Forelimb muscle (tissue), 1 donor: ENCODE measurements at places on chromosomes 12 and 14. TPM values are rescaled to one million over a fixed set of nuclear protein-coding genes. Genes with fewer than 3 reads are reported as not detected.

Gene FLRT2
- polyA plus RNA-seq, result 87.7 TPM

Gene KCNH3
- 1.7 TPM for polyA plus RNA-seq

Gene DIO2
- 1.8 TPM for polyA plus RNA-seq

DNA sequence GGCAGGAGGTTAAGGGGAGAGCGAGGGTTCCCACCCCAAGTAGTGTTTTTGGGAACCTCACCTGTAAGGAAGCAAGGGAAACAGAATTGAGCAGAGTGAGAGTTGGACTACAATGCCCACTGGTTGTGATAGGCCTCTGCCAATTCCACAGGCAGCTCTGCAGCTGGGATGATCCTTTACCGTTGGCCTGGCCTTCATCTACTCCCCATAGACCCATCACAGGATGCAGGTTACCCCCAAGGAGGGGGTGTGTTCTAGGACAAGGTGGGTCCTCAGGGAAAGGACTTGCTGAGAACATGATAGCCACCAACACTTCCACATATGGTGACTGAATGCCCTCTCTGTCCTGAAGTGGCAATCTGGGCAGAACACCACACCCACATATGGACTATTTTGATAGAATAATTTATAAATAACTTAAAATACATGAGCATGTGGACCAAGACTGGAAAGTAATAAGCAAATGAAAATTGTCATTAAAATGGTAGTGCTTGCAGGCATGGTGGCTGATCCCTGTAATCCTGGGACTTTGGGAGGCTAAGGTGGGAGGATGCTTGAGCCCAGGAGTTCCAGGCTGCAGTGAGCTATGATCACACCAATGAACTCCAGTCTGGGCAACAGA lies 8.4 kb downstream of the PHLDA1 start:
- no peak for DNase-seq

GRCh38 chr12:64679487-64680001 lies 69.2 kb downstream of the RASSF3 start:
- DNase-seq, result no peak

DNA sequence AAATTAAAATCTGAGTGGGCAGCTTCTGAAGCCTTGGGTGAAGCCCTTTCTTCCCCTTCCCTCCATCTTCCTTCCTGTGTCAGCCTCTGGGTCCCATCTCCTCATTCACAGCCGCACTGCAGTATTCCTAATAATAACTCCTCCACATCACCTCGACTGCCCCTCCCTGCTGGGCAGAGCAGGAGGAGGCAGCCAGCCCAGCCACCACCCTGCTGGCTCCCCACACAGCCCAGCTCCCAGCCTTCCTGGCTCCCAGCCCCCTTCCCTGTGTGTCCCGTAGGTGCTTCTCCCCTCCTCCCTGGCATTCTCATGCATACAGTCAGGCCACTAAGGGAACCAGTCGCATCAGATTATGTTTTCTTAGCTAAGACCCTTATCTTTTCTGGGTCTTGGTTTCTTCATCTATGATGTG lies 3.7 kb downstream of the IFFO1 start:
- DNase-seq, result no peak

DNA sequence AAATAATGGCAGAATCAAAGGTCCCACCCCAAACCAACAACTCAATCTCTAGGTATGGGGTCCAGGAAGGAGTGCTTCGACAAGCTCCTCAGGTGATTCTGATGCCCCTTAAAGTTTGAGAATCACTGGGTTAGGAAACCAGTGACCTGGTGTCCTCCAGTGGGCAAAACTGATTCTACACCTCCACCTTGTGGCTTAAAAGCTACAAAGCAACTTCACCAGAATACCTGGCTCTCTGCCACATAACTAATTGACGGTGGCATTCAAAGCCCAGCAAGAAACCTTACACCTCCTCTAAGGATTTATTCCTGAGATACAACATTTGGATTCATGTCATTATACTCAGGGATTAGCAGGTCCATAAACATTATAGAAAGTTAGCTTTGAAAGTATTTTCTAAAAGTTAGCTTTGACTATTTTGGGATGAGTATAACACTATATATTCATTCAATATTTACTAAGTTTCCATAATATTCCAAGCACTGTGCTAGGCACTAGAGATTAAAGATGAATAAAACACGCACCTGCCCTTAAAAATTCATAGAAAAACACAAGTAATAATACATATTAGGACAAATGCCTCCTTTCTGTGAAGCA lies 45.4 kb downstream of the DCAF5 start:
- DNase-seq, result peak; percentile 24

GRCh38 chr14:52473557-52473956 lies 78.7 kb downstream of the TXNDC16 start:
- peak; percentile 26 for DNase-seq

GRCh38 chr14:58637391-58638230 lies at the start of gene DACT1:
Gene DACT1, plus strand, starts transcription at chr14:58637962. Its CDS starts 241 bp downstream, at chr14:58638203.
- peak; percentile 83 for DNase-seq

DNA sequence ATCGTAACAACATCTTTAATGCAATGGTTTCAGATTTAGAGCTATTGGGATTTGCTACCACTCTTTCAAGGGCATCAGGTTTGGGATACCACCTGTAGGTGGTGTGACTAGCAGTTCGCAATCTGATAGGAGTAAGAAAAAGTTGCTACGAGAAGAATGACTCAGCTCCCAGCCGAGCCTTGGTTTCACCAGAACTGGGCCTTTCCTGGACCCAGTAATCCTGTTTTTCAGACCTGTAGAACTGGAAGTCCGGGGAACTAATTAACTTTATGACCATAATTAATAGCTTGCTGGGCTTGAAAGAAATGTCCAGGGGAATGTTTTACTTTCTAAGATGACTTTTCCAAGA lies 770 bp downstream of the ABHD4 start:
- no peak for DNase-seq

GRCh38 chr12:123369229-123369628 lies 4.6 kb upstream of the SBNO1 start:
- no peak for DNase-seq

DNA sequence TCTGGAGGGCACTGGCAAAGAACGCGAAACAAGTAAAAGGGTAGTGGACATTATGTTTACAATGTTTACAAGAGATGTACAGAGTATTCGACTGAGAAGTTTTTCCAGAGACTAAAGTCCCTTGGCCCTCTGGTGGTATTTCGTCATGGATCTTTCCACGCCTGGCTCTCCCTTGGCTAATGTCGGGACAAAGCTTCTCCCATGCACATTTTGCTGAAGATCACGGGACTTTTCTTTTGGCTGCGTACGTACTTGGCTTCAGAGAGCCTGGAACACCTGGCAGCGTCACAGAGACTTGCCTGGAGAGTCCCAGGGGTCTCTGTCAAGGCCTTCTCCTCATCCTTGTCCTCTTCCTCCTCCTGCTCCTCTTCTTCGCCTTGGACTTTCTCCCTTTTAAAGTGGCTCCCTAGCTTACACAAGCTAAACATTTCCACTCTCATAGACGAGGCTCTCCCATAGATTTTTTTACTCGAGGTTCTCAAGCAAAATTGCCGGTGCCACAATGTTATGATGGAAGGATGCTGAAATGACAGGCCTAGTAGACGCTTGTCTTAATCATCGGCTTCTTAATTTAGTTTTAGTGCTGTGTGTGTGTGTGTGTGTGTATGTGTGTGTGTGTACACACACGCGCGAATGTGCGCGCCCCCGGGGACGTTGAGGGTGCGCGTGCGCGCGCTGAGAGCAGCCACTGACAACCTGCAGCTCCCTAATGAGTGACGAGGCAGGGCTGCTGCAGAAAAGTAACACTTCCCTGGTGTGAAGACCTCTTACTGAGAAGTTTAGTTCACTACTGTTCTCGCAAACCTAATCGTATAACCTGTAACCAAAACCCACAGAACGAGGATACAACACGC lies 4.9 kb upstream of the FOXG1 start:
- DNase-seq, result no peak

DNA sequence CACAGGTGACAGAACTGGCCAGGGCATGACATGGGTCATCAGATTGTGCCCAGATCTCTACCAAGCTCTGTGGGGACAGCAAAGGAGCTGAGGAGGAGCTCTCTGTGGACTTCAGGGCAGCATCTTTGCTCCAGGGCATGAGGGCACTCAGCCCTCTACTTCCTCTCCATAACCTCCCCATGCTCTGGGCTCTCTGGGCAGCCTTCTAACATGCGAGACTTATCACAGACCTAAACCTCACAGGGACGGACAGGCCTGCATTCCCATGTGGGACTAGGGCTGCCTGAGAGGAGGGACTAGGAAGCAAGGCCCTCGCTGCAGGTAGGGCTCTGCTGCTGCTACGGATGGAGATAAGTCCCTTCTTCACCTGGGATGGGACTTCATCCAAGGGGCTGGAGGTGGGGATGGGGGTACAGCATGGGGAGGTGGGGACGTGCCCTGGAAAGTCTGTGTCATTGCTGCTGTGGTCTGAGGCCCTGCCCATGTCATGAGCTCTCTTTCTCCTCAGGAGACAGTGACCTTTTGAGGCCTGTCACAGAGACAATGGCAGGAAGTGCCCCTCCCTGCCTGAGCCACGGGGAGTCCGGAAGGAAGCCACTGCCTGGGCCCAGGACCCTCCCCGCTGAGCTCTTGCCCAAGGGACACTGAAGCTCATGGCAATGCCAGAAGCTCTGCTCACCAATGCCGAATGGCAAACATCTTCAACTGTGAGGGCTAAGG lies 44.1 kb downstream of the PITPNM2 start:
- DNase-seq, result no peak

DNA sequence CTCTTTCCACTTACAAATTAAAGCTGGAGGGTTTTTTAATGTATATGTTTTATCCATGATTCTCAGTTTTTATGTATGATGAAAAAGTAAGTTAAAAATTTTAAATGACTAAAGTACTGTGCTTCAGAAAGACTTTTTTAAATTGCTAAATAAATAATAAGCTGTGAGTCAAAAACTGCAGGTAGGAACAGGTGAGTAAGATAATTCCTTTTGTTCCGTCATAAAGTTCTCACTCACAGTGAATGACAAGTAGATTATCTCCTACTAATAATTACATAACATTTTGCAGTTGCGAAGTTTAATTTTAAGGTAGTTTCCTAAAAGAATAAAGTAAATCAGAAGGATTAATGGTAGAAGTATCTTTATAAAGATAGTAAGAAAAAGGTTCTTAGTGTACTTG lies 78.0 kb downstream of the PRKCH start:
- DNase-seq, result no peak

DNA sequence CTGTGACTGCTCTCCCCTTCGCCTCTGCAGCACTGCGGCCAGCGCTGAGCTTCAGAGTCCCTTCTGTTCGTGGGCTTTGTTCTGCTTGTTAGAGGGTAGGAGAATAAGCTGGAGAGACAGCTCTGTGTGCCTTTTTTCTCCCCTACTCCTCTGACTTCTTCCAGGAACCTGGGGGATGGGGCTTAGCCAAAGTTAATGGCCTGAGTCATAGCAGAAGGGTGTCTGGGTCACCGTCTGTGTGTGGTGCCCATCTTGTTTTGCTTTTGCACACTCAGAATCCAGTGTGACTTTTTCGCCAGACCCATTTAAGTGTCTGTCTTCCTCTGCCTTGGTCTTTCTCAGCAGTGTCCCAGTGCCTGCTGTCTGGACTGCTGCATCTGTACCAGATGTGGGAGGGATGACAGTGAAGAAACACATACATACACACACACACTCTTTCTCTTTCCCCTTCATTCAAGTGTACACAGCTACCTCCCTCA lies 3.0 kb downstream of the KIF5A start:
- no peak for DNase-seq

GRCh38 chr12:442235-442884 lies 17.4 kb upstream of the B4GALNT3 start:
- peak; percentile 22 for DNase-seq

DNA sequence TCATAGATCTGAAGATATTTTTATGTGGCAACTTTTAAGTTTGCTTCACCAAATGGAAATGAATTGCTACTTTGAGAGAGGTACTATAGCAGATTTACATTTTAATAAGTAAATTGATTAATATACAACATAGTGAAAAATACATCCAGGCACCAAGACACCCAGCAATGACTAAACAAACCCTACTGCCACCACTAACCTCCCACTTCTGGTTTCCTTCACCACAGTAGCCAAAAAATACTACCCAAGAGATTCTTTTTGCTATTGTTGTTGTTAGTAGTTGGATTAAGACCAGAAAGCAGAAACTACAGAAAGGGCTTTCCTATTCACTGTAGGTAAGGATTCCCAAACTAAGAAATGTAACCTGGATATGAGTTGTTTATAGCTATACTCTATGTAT lies 54.1 kb downstream of the COCH start:
- no peak for DNase-seq

- DNase-seq, result no peak
Measured at GRCh38 chr14:72613231-72613974, 280.5 kb downstream of the DPF3 start.

DNA sequence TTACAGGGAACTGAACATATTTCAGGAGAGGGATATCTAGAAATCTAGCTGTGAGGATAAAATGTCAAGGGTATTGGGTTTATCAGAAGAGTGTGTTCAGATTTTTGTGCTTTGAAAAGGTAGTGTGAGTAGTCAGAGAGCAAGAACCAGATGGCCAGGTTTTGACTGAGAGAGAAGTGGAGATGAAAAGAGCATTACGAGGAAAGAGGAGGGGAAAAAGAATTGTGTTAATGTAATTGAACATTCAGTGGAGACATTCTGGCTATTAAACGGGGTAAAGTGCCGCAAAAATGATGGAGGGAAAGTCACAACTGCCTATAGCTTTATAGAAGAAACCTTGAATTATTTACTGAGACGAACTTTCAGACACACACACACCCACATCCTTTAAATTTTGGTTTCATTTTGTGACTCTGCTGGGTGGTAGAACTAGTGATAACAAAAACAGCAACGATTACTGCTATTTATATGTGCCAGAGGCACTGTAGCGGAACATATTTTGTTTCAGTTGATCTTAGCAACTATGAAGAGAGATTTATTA lies 213.6 kb downstream of the ERC1 start:
- no peak for DNase-seq
